Airway epithelial cell (primary cell): ENCODE measurements at places on chromosomes 7 and 10. TPM values are rescaled to one million over a fixed set of nuclear protein-coding genes. Genes with fewer than 3 reads are reported as not detected.

ARID5B gene
- total RNA-seq = 11.3 and 15.4 TPM in 2 replicates

CD36 gene
- 4.1 and 6.4 TPM in 2 replicates for total RNA-seq

PROSER2 gene
- 54.5 and 64.8 TPM in 2 replicates for total RNA-seq

RBM20 gene
- 0.28 and 1.3 TPM in 2 replicates for total RNA-seq
